Spinal cord (tissue), 10 donors: ENCODE measurements at places on chromosomes 7 and 10.

- DNase-seq: no peak
Measured at GRCh38 chr7:41882256-41882655, 179.4 kb upstream of the INHBA start.

DNA sequence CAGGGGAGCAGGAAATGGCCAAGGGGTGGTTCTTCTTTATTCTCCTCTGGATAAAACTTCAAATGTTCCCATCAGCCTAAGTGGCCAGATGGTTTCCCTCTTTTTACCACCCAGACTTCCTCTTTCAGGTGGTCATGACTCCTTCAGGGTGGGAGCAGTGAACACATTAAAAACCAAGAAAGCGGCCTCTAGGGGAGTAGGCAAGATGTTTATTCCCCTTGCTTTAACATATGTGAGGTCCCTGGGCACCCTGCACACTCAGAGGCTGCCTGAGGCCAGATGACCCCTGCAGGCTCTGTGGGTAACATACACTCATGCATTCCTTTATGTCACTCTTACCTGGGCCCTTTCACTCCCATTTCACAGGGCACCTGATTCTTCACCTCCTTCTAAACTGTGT lies 357.4 kb downstream of the ABCA13 start:
- DNase-seq: no peak

DNA sequence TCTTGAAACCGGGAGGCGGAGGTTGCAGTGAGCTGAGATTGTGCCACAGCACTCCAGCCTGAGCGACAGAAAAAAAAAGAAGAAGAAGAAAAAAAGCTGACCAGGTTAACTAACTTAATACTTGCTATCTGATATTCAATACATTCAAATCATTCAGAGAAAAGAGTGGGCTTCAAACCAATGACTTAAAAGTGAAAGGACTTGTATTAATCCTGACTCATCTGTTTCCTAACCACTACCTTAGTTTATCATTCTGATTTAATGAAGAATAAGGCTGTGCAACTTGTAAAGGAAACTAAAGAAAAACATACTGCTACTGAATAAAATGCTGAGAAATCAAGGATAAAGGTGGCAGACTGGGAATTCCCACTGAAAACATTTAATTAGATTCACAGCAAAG lies 128.4 kb downstream of the NRBF2 start:
- no peak for DNase-seq

DNA sequence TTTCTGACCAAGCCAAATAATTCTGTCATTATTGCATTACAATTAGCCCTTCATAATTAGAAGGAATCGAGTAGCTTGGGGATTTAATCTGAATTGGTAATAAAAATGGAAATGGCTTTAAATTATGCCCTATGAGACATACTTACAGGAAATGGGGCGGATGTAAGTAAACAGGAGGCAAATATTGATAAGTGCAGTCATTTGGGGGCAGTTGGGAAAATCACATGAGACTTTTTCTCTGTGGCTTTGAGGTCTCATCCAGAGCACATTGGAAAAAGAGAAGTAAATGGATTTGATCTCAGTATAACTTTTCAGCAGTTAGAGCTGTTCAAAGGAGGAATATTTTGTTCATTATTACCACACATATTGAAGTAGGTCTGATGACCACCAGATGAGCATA lies 307.8 kb upstream of the POM121L12 start:
- DNase-seq: no peak

DNA sequence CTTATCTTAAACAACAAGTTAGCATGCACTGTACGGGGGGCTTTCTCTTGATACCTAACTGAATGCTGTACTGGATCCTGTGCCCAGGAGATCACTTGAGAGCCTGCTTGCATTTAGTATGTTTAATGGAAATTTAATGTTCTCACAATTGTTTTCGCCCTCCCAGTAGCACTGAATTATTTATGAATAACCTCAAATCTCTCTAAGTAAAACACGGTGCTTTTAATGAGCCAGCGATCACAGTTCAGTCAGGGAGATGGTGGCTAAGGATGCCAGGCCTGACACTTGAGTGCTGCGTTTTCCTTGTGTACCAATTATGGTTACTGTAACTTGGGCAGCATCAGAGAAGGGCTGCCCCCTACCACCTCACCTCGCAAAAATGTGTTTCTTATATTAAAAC lies 115.5 kb upstream of the ADARB2 start:
- DNase-seq: peak; percentile 58

DNA sequence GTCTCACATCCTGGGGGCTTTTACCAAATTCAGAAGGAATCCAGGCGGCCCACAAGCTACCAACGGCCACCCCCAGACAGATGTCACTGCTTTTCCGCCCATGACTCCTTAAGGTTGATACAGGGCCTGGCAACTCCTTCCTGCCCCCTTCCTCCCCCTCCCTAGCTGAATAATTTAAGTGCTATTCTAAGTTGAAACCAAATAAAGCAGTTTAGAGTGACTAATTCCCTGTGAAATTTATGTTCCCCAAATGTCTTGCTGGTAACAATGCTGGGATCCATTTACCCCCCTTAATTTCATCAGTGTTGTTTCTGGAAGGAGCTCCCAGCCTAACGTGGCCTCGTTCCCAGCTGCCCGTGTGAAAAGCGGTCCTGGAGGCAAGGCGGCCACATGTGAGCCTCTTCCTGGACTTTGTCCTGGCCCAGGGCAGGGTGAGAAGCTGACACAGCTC lies 109.6 kb downstream of the TMEM130 start:
- no peak for DNase-seq

DNA sequence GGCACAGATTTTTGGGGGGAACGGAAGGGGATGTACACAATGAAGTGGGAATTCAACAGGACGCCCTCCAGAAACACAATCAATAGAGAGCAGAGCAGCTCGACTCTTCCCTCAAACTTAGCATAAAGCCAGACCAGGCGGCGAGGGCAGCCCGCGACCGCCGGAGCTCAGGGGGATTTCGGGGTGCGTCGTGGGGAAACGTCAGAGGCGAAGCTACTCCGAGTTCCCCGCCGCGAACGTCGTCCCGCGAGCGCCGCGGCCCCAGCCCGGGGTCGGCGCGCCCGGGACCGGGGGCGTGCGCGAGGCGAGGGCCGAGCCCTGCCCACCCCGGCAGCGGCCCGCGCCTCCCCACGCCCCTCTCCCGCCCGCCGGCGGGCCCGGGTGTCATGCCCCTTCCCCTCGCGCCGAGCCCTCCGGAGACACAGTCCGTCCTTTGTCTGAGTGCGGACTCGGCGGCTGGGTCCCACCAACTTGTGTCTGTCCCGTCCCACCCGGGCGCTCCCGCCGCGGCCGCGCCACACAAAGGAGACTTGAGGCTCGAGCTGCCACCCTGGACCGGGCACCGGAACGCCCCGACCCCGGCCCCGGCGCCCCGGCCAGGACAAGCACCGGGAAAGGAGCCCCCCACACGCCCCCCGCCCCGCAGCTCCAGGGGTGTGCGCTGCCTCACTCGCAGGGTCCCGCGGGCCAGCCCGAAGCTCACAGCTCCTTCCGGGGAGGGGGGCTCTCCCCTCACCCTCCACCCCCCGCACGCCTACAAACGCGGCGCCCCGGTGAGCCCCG lies 634 bp downstream of the EZH2 start:
- DNase-seq: peak; percentile 5

DNA sequence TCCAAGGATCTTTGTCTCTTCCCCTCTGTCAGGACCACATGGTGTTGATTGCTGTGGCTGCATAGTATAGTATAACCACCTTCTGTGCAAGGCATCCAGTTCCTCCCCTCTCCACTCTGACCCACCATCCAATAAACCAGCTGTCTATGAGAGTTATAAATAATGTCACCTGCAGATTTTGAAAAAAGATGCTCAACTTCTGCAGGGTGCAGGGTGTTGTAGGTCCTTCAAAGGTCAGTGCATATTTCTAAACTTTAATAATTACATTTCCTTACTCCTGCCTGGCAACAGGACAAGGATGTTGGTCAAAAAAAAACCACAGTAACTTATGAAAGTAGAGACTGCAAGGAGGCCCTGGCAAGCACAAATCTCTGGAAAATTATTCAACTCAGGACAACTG lies 166.2 kb downstream of the PKD1L1 start:
- DNase-seq: no peak
